Esophagus squamous epithelium (tissue), 5 donors: ENCODE measurements at places on chromosomes 1 and 21. TPM values are rescaled to one million over a fixed set of nuclear protein-coding genes. Genes with fewer than 3 reads are reported as not detected.

DNA sequence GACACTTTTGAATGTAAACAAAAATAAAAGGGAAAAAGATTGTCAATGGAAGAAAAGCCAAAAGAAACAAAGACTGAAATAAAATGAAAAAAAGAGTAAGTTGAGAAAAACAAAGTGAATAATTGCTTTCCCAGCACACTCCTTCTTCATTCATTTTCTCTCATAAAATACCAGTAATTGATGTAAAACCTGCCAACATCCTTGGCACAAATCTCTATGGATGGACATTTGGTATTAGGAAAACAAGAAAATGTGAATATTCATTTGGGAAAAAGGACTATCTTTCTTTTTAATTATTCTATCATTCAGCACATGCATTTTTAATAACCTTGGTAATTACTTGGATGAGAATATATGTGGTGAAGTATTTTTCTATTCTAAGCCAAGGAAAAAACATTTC, 204.4 kb upstream of the TNR start:
- no peak overlapping the region for H3K27ac ChIP-seq
- H3K4me1 ChIP-seq, result no peaks in the 10 kb centered on the region
- no peak overlapping the region for H3K4me3 ChIP-seq
- DNase-seq, result no peak
- H3K36me3 ChIP-seq, result no peaks in the 10 kb centered on the region

DNA sequence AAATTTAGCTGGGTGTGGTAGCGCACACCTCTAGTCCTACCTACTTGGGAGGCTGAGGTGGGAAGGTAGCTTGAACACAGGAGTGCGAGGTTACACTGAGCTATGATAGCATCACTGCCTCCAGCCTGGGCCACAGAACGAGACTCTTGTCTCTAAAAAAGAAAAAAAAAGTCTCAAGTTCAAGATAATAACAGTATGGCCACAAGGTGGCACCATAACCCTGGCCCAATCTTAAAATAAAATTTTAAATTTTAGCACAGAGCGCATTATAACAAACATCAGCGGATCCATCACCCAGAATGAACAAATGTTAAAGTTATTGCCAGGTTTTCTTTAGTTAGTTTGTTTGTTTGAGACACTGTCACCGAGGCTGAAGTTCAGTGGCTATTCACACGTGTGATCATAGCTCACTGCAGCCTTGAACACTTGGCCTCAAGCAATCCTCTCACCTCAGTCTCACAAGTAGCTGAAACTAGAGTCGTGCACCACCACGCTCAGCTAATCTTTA, 2.9 kb upstream of the HTR6 start:
- DNase-seq, result no peak
- H3K27ac ChIP-seq, result no peak overlapping the region
- H3K27me3 ChIP-seq, result peaks cover 16% of the 10 kb centered on the region
- H3K36me3 ChIP-seq, result peaks cover 7% of the 10 kb centered on the region

DNA sequence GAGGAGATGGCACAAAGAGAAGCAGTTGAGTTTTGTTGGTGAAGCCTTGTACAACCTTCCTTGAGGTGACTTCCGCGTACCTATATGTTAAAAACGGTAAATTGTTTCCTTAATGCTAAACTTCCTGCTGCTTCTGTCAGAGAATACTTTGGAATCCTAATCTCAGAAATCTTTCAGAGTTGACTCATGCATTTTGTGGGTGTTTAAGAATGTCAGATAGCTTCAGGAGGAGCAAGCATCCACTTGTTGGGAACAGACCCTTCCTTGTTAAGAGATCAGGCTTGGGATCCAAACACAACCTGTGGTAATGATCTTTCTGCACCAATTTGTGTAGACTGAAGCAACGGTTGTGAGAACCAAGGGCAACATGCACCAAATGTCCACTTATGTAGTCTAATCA, 29.5 kb downstream of the AK4 start:
- peak overlapping the region; percentile 25 for H3K27ac ChIP-seq
- H3K4me1 ChIP-seq, result peaks cover 42% of the 10 kb centered on the region
- no peak overlapping the region for H3K4me3 ChIP-seq
- no peak for DNase-seq
- no peaks in the 10 kb centered on the region for H3K36me3 ChIP-seq

DNA sequence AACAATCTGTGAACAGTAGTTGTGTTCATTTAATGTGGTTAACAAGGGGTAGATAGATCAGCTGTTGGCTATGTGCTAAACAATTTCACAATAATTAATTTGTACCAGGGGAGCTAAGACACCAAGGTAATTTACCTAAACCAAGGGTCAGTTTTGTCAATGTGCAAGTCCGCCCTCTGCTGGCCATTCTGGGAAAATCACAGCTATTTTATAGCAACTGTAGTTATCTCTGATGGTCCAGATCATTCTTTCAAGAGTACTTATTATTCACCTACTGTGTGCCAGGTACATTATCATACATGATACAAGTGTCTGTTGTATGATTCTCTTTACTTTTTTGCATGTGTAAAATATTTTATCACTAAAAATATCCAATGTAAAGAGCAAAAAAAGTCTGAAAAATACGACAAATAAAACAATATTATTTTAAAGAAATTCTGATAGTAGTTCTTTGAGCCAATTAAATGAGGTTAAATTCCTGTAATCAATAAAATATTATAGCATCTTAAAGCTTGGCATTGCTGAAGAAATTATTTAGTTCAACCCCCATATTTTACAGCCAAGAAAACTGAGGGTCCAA, 312.3 kb upstream of the FAM78B start:
- no peaks in the 10 kb centered on the region for H3K36me3 ChIP-seq
- no peak for DNase-seq
- no peak overlapping the region for H3K27ac ChIP-seq
- no peaks in the 10 kb centered on the region for H3K27me3 ChIP-seq
- no peak overlapping the region for H3K4me3 ChIP-seq

- peaks cover 58% of the 10 kb centered on the region for H3K36me3 ChIP-seq
- H3K27ac ChIP-seq, result peak overlapping the region; percentile 38
- H3K4me1 ChIP-seq, result peaks cover 22% of the 10 kb centered on the region
Measured at GRCh38 chr1:91697416-91697815, 188.5 kb downstream of the TGFBR3 start.

DNA sequence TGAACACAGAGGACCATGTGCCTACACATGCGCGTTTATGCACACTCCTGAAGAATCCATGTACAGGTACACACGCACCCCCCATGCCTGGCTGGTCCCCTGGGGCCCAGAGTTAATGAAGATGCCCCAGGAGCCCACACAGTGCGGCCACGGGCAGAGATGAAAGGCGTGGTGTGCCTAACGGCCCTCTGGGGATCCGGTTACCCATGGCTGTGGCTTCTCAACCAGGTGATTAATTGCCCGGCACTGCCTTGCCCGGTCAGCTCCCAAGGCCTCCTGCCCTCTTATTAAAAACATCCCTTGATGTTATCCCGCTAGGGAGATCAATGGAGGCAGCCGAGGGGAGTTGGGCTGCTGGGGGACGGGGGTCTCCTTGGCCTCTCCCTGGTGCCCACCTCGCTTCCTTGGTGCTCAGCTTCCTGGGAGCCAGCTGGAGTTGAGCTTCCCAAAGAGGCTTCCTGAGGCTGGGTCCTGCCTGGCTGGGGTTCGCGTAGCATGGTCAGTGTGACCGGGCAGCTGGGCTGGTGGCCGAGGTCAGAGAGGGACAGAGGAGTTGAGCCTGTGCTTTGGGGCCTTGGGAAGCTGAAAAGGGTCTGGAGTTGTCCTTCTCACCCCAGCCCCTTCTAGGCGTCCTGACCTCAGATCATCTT, 75.0 kb upstream of the WNT4 start:
- no peaks in the 10 kb centered on the region for H3K4me1 ChIP-seq
- H3K27me3 ChIP-seq, result peaks cover 59% of the 10 kb centered on the region
- H3K4me3 ChIP-seq, result no peak overlapping the region
- no peaks in the 10 kb centered on the region for H3K36me3 ChIP-seq
- no peak overlapping the region for H3K27ac ChIP-seq
- no peak for DNase-seq

The PRR9 gene
- total RNA-seq, result not detected

The CASQ1 gene
- total RNA-seq, result not detected
